ENCODE measurements at places on chromosomes 11 and 22.

DNA sequence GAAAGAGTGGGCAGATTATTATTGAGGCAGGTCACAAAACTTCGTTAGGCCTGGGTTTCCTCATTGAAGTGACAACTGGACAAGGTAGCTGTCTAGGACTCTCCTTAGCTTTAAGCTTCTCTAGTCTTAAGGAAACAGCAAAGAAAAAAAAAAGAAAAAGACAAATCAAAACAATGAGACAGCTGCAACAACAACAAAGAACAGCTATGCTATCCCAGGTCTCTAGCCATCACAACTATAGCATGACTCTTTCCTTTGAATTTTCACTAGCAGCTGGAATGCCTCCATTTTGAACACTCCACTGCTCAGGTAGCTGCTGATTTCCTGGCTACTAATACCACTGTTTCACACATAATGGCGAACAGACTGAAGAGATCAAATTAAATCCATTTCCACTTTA, 302.4 kb upstream of the SORL1-AS1 start:
- DNase-seq, result no peak

DNA sequence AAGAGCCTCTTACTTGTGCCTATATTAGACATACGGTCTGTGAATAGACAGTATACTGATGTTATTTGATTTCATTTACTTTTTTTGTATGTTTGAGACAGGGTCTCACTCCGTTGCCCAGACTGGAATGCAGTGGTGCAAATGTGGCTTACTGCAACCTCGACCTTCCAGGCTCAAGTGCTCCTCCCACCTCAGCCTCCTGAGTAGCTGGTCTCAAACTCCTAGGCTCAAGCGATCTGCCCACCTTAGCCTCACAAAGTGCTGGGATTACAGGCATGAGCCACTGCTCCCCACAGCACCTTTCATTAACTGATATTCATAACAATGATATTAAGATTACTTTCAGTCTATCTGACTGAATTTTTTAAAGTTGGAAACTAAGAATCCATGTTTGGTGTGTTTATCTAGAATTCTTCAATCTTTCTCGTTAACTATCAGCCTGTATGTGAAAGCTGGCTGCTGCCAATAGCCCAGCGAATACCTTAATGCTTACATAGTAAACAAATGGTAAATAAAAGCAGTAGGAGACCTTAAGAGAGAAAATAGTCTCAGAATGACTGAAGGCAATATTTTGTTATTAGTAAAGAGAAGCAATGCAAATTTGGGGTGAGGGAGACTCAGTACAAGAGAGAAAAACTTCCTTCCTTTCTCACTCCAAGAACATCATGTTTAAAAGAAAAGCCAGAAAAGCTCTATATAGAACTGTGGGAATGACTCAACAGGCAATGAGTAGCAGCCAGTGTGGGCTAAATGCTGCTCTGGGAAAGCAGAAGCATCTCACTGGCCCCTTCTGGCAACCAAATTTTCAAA, 101.9 kb downstream of the MRTFA start:
- DNase-seq, result no peak

DNA sequence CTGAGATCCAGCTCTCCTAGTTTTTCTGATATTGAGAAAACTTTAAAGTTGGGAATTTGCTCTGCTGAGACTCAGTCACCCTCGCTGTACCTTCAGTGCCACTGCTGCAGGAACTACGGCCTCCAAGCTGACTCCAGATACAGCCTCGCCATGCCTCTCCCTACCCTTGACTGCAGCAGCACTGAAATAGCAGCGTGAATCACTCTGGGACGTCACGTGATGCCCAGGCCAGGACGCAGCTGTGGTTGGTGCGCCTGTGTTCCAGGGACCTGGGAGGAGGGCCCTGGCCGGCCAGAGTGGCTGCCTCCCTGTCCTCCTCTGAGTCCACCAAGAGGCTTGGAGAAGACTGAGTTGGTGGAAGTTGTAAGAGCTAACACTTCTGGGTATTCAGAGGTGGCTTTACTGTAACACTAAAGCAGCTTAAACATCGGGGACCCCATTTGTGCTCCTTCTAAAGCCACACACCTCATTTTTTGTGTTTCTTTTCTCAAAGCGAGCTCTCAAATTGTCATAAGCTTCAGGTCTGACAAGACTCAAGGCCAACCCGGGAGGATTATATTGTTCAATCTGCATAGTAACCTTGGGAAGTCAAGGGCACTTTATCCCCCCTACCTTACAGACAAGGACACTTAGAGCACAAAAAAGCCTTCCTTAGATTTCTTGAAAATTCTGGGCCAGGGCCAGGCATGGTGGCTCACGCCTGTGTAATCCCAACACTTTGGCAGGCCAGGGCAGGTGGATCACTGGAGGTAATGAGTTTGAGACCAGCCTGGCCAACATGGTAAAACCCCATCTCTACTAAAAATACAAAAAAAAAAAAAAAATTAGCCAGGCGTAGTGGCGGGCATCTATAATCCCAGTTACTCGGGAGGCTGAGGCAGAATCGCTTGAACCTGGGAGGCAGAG, 4.2 kb upstream of the STIP1 start:
- DNase-seq, result no peak

GRCh38 chr22:37283393-37283937, 1.2 kb downstream of the CYTH4 start:
- no peak for DNase-seq

DNA sequence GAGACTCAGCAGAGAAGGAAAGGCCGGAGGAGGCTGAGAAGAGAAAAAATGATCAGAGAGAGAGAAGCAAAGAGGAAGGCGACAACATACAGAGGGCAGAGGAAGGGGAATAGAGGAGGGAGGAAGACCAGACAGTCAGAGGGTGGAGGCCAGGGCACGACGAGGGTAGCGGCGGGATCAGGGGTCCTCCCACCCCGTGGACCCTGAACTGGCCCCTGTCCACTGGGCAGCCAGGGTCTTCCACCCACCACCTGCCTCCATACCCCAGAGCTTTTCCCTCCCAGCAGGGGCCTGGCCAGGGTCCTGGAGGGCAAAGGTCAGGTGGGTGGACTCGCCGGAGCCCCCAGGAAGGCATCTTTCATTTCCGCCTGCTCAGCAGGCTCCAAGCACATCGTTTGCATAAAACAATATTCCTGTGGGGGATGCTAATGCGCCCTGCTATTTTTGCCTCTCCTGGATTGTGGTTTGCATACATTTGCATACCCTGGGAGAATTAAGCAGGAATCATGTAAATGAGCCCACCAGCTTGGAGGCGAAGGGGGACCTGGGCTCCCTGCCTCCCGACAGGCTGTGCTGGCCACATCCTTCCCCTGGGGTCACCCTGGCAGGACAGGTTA, 394.1 kb downstream of the MN1 start:
- no peak for DNase-seq

DNA sequence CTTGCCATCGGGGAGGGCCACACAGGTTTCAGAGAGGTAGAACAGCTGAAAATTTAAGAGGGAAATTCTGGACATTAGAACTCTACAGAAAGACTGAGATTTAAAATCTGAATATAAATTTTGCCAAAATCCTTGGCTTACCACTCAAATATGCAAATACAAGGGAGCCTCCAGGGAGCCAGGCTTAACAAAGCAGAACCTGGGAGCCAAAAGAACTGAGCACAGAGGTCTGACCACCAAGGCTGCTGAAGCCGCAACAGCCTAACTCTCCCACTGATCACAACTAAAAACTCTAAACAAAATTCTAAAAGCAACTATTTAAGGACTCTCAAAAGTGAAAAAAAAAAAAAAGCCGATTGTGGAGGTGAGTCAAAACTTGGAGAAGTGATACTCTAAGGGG, 34.3 kb downstream of the IZUMO1R start:
- no peak for DNase-seq

DNA sequence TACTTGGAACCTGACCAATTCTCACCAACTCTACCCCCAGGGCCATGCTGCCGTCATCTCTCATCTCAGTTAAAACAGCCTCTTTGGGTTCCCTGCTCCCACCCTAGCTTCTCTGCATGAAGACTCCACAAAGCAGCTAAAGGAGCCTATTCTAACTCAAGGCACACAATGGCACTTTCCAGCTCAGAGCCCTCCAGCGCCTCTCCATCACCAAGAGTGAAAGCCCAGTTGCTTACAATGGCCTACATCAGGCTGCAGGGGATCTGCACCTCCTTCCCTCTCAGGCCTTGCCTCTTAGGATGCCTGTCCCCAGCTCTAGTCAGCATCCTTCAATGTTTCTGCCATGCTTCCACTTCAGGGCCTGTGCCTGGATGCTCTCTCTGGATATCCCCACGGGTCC, 83.7 kb upstream of the GNAZ start:
- DNase-seq, result no peak

DNA sequence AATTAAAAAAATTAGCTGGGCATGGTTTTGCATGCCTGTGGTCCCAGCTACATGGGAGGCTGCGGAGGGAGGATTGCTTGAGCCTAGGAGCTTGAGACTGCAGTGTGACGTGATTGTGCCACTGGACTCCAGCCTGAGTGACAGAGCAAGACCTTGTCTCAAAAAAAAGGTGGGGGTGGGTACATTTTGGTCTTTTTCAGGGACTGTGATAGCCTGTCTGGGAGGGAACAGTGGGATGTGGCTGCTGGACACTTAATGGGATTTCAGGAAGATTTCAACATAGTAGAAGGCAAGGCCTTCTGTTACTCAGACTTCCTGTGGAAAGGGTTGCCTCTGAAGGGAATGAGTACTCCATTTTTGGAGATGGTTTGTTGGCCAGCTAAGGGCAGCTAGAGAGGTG, 40.6 kb downstream of the RELT start:
- no peak for DNase-seq

- DNase-seq, result no peak
Observed at GRCh38 chr11:23227078-23227445, 366.8 kb upstream of the CCDC179 start.

DNA sequence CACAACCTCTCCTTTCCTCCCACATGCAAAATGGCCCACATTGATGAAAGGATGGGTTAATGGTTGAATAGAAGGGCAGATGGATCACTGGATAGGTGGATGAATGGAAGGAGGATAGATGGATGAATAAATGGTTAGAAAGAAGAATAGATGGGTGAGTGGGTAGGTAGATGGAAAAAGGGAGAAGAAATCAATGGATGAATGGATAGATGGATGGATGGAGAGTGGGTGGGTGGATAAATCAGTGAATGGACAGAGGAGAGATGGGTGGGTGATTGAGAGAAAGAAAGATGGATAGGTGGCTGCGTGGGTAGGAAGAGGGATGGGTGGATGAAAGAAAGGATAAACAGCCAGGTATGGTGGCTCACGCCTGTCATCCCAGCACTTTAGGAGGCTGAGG, 1.2 kb downstream of the SEC14L3 start:
- no peak for DNase-seq

DNA sequence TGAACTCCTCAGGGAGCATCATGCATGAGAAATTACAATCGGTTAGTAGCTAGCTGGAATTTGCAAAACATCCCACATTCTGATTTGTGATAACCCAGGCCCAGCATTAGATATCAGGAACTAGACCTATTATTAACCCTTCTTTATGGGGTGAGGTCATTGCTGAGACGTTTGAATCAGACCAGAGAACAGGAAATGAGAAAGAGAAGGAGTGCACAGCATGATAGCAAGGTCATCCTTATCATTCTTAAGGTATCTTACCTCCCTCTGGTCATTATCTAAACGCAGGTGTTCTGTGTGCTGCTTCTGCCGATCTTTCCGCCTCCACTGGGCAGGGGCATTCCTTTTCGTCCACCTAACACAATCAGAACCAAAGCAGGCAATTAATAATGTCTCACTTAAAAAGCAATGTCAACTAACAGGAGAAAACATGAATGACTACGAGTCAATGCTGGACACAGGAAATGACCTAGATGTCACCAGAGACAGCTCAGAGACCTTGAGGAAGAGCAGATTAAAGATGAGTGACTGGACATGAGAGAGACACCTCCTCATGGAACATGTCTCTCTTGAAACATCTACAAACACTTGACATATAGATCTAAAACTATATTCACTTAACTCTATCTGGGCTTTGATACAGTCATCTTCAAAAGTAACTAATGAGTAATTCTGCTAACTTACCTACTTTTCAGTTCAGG, 78.3 kb upstream of the SCUBE2 start:
- no peak for DNase-seq

DNA sequence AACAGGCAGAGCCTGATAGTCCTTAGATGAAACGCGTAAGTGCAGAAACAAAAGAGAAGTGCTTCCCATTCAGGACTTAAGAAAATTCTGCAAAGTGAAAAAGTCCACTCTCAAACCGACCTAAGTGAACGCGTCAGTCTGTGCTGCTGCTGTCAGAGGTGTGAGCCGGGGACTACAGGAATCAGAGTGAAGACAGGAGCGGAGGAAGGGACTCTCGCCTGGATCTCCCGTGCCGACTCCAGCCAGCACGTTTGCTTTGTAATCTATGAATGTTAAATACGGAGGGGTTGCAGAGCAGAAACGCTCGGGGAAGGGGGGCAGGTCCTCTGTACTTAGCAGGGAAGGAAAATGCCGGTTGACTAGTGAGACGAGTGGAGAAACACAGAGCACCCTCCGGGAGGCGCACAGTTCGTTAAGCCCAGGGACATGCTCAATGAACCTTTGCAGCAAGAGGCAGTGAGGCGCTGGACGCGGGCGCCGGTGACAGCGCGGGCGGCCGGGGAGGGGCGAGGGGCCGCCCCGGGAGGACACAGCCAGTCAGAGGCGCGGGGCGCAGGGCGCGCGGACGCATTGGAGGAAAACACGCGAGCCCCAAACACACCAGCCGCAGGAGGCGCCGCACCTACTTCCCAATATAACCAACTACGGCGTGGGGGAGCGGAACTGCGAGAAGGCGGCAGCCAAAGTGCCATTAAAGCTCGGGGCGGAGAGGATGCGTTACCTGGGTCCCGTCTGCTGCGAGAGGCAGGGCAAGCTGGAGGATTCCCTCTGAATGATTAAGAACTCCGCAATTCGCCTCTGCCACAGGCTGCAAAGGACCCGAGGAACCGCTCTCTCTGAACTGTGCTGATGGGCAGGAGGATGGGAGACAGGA, at the start of gene CNTN5:
Gene CNTN5, plus strand, starts transcription at position 598 of the 874 bp plus-strand sequence.
- DNase-seq, result no peak

GRCh38 chr11:116200564-116200963, 572.2 kb downstream of the BUD13 start:
- DNase-seq, result no peak
